ENCODE measurements at places on chromosomes 4 and X.

GRCh38 chrX:63993936-63994335, 208.9 kb upstream of the ARHGEF9 start:
- no peak for DNase-seq

- no peak for DNase-seq
These were observed 86.3 kb downstream of the CDS1 start for GRCh38 chr4:84669201-84669600.

DNA sequence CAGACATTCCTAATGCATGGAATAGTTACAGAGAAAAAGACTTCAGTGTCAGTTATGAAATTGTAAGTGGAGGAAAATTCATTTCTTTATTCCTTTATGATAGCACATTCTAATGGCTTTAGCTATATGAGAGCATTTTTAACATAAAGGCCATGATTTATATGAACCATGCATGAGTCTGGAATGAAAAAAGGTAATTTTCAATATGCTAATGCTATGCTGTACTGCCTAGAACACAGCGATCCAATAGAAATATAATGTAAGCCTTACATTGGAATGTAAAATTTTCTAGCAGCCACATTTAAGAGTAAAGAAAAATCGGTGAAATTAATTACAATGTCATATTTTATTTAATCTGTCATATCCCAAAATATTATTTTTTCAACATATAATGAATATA, 932.0 kb downstream of the C4orf33 start:
- DNase-seq, result no peak

- DNase-seq, result no peak
These were observed 61.7 kb upstream of the DDX60 start for GRCh38 chr4:168380290-168380689.

DNA sequence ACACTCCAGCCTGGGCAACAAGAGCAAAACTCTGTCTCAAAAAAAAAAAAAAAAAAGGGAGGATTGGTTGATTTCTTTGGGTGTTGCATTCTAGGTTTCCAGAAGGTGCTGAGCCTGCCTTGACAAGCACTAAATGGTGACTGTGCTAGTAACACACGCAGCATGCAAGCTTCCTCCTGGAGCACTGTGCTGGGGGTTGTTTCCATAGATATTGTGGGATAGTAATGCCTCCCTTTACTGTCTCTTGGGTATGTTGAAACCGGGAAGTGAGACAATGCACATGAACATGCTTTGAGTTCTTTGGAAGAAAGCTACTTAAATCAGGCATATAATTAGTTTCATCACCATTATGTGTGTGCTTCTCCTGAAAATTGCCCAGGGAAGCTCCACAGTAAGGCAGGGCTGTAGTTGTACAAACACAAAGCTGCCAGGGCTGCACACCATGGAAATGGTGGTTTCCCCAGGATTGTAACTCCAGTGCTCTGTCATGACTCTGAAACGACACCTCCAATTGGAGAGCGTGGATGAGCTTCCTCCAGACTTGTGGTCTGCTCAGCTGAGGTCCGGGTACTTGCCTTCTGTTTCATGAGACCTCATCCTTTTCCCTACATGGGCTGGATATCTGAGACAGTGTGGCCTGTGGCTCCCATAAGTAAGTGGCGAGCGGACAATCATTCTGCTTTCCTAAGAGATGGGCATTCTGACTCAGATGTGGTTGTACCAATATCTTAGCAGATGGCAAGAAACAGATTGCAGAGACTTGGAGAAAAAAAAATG, 31.5 kb upstream of the STOX2 start:
- DNase-seq, result no peak

DNA sequence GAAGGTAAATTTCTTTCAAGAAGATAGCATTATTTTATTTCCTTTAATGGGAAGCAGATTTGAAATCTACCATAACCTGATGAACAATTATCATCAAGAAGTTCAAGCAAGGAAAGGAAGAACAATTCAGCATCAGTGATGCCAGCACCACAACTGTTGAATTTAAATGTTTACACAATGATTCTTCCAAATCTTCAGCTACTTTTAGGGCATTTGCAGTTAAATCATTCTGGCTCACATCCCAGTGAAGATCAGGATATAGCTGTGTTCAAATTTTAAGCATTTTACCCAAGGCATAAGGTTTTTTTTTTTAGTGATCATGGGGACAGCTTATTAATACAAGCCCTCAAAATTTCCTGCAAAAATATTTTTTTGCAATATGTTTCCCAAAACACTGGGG, 112.9 kb downstream of the SHISA3 start:
- DNase-seq, result no peak

DNA sequence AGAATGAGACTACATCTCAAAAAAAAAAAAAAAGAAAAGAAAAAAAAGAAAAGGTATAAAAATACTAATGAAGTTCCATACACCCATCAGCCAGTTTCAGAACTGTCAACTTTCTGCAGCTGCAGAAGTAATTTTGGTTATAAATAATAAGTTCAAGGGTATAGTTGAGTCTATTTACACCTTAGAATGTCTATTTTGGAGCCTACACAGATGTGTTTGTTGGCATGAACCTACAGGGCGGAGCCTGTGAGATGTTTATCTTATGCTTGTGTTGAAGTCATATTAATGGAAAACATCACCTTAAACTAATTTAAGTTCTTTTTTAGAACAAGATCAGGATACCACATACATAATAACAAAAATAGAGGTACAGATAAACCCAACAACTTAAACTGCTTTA, 85.8 kb downstream of the RAPGEF2 start:
- no peak for DNase-seq

- DNase-seq, result no peak
These were observed 141.6 kb downstream of the PCDH18 start for GRCh38 chr4:137390707-137391106.

- DNase-seq, result peak; percentile 30
These were observed 18.0 kb downstream of the FAM9A start for GRCh38 chrX:8783097-8783713.

- DNase-seq, result no peak
These were observed at the start of gene ARHGEF38 for GRCh38 chr4:105551965-105552746. TSS of gene ARHGEF38 (plus strand) at chr4:105552620. CDS start at chr4:105552766, 146 bp downstream.

- DNase-seq, result no peak
These were observed 159.6 kb upstream of the CTSO start for GRCh38 chr4:156113138-156113765.

- no peak for DNase-seq
These were observed 13.2 kb downstream of the MTTP start for GRCh38 chr4:99587803-99588202.

DNA sequence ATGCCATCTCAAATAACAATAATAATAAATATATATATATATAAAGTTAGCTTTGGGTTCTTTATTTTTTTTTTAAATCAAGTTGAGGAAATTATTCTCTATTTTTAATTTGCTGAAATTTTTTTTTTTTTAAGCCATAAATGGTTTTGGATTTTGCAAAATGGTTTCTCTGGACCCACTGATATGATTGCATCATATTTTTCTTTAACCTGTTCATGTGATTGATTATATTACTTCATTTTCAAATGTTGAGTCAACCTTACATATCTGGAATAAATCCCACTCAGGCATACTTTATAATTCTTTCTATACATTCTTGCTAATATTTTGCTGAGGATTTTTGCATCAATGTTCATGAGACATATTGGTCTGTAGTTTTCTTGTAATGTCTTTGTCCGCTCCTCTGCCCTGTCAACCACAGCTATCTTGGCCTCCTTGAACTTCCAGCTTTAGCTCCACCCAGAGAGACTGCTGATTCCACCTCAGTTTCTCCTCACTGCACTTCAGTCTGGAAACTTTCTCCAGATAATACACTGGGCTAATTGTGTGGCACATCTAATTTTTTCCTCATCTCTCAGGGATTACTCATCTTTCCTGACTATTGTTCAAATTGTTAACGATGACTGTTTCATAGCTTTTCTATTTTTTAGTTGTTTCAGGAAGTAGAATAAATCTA, 160.9 kb upstream of the GIMD1 start:
- DNase-seq, result no peak

DNA sequence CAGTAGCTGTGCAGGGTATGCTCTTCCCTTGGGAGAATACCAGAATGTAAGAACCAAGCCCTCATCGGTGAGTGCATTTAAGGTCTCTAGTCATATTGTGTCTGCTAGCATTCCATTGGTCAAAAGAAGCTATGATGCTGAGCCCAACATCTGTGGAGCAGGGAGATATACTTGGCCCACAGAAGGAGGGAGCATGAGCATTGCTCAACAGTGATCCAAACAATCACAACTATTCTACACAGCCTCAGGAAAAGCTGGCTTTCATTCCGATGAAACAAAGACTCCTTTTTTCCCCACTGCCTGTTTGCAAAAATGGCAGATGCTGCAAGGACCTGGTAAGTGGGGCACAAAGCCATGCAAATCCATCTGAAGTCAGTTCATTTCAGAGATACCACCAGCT, 80.6 kb upstream of the DHX15 start:
- no peak for DNase-seq

DNA sequence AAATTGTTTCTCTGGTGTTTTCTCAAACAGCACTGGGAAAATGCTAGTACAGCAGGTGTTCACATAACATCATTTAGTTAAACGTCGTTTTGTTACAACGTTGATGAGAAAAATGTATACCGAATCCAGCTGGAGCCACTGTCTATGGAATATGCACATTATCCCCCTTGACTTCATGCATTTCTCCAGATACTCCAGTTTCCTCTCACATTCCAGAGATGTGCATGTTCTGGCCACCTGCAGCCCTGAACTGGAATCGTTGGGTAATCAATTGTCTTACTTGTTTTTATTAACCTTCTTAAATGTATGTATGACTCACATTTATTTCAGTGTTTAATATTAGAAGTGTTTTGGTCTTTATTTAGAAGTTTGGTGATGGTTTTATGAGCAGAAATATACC, 18.4 kb upstream of the ODAM start:
- no peak for DNase-seq

DNA sequence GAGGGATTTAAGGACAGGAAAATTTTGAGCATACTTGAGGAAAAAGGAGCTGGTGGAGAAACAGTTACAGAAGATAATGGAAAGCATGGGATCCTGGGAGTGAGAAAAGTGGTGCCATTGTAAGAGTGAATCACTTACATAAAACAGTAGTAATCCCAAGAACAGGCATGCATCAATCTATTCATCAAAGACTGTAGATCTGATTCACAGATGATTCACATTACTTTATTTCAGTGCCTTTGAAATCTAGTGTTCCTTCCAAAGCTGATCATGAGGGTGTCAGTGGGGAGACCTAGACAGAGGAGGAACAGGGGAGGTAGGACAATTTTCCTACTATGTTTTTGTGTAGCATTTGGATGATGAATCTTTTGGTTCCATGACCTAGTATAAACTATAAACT, 102.7 kb downstream of the TAB3 start:
- DNase-seq, result no peak

DNA sequence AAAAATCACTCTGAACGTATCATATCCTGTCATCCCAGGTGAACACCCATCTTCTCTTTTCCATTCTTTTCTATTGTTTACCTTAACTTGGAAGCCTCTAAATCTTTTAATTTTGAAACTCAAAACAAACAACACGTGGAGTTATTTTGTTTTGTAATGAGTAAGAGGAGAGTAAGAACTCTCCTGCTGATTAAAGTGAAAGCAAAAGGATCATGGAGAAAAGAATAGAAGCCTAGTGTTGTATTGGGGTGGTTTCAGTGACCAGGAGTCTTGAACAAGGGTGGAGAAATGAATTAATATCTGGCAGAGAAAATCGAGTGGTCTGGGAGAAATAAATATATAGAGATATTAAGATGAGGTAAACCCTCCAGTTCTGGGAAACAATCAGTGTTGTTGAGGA, 237.4 kb upstream of the UGT8 start:
- DNase-seq, result no peak

GRCh38 chr4:159210975-159211374, 108.1 kb downstream of the RAPGEF2 start:
- no peak for DNase-seq

GRCh38 chrX:48468247-48468671, 1.8 kb downstream of the SLC38A5 start:
- DNase-seq, result peak; percentile 55

DNA sequence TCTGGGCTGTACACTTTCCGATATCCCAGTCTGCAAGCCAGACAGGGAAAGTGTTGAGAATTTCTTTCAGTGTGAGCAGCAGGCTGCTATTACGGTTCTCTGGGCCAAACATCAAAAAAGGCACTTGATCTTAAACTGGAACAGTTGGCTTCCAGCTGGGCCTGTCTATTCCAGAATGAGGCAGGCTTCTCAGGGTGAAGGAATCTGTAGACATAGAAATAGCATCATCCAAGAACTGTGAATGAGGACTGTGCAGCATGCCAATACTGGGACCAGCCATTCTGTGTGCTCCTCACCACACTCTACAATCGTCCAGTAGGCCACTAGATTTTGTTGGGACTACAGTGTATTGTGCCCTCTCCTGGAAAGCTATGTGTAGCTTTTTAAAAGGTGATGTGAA, 31.1 kb downstream of the ART3 start:
- DNase-seq, result no peak

GRCh38 chrX:150451953-150452352, 88.8 kb downstream of the MAMLD1 start:
- DNase-seq, result no peak

GRCh38 chr4:141659539-141659938, 23.2 kb downstream of the IL15 start:
- no peak for DNase-seq

DNA sequence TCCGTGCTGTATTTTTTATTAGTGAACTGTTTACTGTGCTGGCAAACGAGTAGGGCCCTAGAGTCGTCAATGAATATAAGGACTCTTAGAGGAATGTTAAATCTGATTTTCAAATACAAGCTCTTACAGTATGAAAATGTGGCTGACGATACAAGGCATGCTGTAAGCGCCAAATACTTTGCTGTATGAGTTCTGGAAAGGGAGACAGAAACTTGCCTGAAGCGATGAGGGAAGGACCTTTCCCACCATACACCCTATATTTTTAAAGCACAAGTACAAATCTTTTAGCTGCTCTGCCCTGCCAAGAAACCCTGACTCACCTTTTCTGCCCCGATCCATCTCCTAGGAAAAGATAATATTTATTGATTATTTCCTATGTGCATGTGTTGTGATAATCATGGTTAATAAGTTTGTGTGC, 15.7 kb upstream of the RUFY3 start:
- no peak for DNase-seq

GRCh38 chr4:77358315-77358928, 201.4 kb downstream of the CCNG2 start:
- no peak for DNase-seq

DNA sequence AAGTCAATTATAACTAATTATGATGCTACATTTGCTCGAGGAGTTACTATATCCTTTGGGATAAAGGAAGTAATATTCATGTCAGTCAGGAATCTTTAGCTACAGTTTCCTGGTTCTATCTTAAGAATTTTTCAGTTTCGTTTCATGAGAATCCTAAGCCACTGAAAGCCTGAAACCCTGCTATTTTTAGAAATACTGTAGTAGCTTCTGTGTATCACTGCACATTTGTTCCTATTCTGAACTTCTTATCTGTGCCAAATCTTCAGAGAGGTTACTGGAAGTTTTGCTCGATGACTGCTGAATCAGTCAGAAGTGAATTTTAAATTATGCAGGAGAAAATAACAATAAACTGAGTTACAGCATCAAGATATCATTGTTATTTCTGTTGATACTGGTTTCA, 249.2 kb downstream of the TENM3 start:
- no peak for DNase-seq

All from activated CD4-positive, alpha-beta T cell treated with anti-CD3 and anti-CD28 coated beads for 4 hours (primary cell).